ENCODE measurements at places on chromosomes 12 and 14. TPM values are rescaled to one million over a fixed set of nuclear protein-coding genes. Genes with fewer than 3 reads are reported as not detected.
A peak's percentile ranks its signal among the peaks of the same experiment; 100 is the strongest.

GRCh38 chr14:26846388-26846787 lies 248.6 kb upstream of the NOVA1 start:
- H3K4me3 ChIP-seq = no peak overlapping the region
- no peak for DNase-seq
- H3K4me1 ChIP-seq = peaks cover 24% of the 10 kb centered on the region
- peaks cover 6% of the 10 kb centered on the region for H3K36me3 ChIP-seq
- H3K27me3 ChIP-seq = no peaks in the 10 kb centered on the region
- H3K27ac ChIP-seq = no peak overlapping the region

DNA sequence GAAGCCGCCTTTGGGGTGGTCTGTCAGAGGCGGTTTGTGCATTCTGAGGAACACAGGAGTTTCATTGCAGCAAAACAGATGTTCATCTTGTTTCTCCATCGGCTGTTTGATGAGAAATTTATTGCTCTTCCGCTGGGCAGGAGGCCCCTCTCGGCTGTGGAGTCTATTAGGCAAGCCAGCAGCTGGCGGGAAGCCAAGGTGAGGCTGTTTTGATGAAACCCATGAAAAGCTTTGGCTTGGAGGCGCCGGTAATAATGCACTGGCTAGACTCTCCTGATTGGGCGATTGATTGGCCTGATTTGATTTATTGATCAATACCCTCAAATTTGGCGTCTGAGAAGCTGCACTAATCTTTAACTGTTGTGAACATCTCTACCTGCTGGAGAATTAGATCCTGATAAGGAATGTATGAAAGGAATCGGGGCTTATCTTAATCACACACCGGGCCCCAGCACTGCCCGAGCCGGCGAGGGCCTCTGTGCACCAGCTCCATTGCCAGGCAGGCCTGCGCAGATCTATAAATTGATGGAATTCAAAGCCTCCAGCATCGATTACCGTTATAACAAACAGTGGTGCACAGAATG lies 187.7 kb downstream of the PHETA1 start:
- H3K27ac ChIP-seq = no peak overlapping the region
- H3K4me3 ChIP-seq = no peak overlapping the region
- peaks cover 14% of the 10 kb centered on the region for H3K4me1 ChIP-seq
- no peaks in the 10 kb centered on the region for H3K36me3 ChIP-seq
- no peak for DNase-seq

Gene KRT4
- not detected for total RNA-seq

- no peak overlapping the region for H3K4me3 ChIP-seq
- H3K27me3 ChIP-seq = peaks cover 3% of the 10 kb centered on the region
Observed at GRCh38 chr14:50068496-50068895, 47.9 kb downstream of the VCPKMT start.

- H3K27me3 ChIP-seq = peaks cover 2% of the 10 kb centered on the region
- H3K36me3 ChIP-seq = no peaks in the 10 kb centered on the region
- no peak overlapping the region for H3K27ac ChIP-seq
- H3K4me1 ChIP-seq = peaks cover 21% of the 10 kb centered on the region
Observed at GRCh38 chr12:62700091-62700880, 233.7 kb downstream of the MON2 start.

Gene WDHD1
- total RNA-seq = 13.9 TPM

DNA sequence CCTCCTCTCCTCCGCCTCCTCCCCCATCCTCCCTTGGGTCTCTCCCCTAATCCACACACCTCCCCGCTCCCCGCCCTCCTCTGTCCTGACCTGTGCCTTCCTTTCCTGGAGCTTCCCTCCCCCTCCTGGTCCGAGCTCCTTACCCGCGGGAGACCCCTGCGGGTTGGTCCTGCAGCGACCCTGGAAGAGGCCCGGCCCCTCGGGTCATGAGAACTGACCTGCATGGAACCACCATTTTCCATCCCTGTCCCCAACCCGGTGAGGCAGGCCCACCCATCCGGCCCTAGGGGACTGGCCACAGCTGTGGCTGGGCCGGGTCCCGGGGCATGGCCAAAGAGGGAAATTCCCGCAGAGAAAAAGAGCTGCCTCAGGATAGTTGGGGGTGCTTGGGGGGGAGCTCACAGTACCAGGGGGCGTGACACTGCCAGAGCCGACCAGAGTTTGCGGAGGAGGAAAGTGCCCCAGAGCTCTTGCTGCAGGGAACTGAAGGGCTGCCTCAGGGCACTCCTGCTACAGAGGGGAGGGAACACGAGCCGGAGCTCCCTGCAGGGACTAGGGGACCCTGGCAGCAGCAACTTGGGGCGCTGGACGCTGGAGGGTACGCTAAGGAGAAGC lies 613 bp downstream of the ARHGEF40 start:
- H3K4me1 ChIP-seq = peaks cover 18% of the 10 kb centered on the region
- H3K27me3 ChIP-seq = peaks cover 24% of the 10 kb centered on the region
- H3K36me3 ChIP-seq = peaks cover 8% of the 10 kb centered on the region
- H3K4me3 ChIP-seq = peak overlapping the region; percentile 93

GRCh38 chr12:93894391-93895088 lies 217.4 kb downstream of the CRADD start:
- no peaks in the 10 kb centered on the region for H3K36me3 ChIP-seq
- H3K4me1 ChIP-seq = peaks cover 34% of the 10 kb centered on the region
- H3K4me3 ChIP-seq = peak overlapping the region; percentile 47
- peak overlapping the region; percentile 73 for H3K27ac ChIP-seq

Gene C1R
- total RNA-seq = 1.0 TPM

Gene HOXC4
- total RNA-seq = not detected

GRCh38 chr12:19546611-19547162 lies 107.4 kb downstream of the AEBP2 start:
- H3K36me3 ChIP-seq = no peaks in the 10 kb centered on the region
- H3K4me3 ChIP-seq = no peak overlapping the region
- H3K27ac ChIP-seq = no peak overlapping the region
- H3K4me1 ChIP-seq = peaks cover 12% of the 10 kb centered on the region
- no peaks in the 10 kb centered on the region for H3K27me3 ChIP-seq
- DNase-seq = no peak

DNA sequence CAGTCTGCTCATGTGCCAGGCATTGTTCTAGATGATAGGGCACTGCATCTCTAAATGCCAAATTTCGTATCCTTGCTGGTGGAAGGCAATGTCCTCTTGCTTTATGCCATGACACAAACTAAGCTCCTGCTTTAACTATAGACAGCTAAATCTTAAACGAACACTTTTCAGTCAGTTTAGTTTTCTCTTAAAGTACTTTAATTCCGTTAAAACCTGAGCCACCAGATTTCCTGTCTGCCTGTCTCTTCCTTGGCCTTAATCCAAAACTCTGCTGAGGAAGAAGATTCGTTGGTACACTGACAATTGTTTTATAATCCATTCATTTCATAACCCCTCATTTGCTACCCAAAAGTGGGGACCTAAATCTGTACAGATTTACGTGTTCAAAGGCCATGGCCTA lies 194.4 kb upstream of the BCL2L14 start:
- H3K4me1 ChIP-seq = peaks cover 7% of the 10 kb centered on the region
- H3K36me3 ChIP-seq = no peaks in the 10 kb centered on the region
- H3K27ac ChIP-seq = no peak overlapping the region
- H3K27me3 ChIP-seq = no peaks in the 10 kb centered on the region

DNA sequence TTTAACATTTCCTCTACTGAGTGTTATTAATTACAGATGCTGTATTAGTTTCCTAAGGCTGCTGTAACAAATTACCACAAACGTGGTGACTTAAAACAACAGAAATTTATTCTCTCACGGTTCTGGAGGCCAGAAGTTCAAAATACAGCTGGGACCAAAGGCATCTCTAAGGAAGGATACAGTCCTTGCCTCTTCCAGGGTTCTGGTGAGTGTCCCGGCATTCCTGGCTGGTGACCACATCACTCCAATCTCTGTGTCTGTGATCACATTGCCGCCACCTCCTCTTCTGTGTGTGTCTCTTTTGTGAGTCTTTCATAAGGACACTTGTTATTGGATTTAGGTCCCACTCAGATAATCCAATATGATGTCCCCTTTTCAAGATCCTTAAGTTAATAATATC lies 85.1 kb upstream of the CCDC198 start:
- no peak overlapping the region for H3K4me3 ChIP-seq
- no peaks in the 10 kb centered on the region for H3K27me3 ChIP-seq
- DNase-seq = no peak
- H3K4me1 ChIP-seq = peaks cover 12% of the 10 kb centered on the region

Gene SLC2A14
- total RNA-seq = 1.3 TPM

DNA sequence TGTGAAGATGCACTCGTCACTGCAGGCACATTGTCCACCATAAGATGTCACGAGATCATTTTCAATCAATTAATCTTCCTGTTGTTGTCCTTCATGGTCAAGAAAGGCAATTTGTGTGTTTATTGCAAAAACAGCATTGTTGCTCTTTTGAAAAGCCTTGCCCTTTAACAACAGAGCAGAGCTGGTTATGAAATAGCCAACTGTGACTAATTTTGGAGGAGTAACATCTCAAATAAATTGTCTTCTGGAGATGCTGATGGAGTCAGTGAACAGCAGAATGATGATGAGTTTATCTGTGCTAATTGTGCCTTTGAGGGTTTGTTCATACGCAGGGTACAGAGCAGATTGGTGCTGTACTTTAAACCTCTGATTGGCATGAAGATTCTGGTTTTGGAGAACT lies 88.3 kb upstream of the E2F7 start:
- DNase-seq = no peak
- H3K4me1 ChIP-seq = peaks cover 6% of the 10 kb centered on the region
- no peaks in the 10 kb centered on the region for H3K36me3 ChIP-seq
- no peaks in the 10 kb centered on the region for H3K27me3 ChIP-seq
- no peak overlapping the region for H3K27ac ChIP-seq
- H3K4me3 ChIP-seq = no peak overlapping the region

Gene SLC35E3
- total RNA-seq = 26.2 TPM

GRCh38 chr14:88999137-88999536 lies 174.7 kb downstream of the TTC8 start:
- no peak for DNase-seq
- no peak overlapping the region for H3K4me3 ChIP-seq
- H3K27me3 ChIP-seq = peaks cover 1% of the 10 kb centered on the region
- no peaks in the 10 kb centered on the region for H3K4me1 ChIP-seq
- no peak overlapping the region for H3K27ac ChIP-seq

Gene BHLHE41
- total RNA-seq = 3.6 TPM

DNA sequence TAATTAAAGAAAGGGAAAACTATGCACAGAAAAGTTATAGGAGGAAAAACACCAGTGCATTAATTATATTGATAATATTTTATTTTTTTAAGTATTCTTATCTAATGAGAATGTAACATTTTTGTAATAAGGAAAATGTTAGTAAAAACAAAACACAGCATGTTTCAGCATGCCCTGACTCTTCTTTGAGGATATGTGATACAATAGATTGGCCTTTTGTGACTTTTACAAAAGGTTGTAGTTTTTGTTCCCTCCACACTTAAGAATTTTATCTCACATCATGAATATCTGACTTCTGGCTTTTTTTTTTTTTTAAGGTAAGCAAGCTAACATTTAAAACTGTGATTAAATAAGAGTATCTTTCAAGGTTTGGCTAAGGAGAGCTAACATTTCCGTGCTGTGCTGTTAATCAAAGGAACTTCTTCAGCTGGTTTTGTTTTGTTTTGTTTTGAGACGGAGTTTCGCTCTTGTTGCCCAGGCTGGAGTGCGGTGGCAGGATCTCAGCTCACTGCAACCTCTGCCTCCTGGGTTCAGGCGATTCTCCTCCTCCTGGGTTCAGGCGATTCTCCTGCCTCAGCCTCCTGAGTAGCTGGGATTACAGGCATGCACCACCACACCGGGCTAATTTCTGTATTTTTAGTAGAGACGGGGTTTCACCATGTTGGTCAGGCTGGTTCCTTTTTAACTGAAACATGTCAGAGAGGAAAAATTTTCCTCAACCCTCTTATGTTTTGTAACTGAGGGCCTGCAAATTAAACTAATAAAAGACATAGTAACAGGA lies 30.8 kb upstream of the RESF1 start:
- peaks cover 12% of the 10 kb centered on the region for H3K36me3 ChIP-seq
- no peaks in the 10 kb centered on the region for H3K27me3 ChIP-seq
- DNase-seq = no peak
- H3K4me3 ChIP-seq = no peak overlapping the region
- H3K4me1 ChIP-seq = no peaks in the 10 kb centered on the region

GRCh38 chr12:22657538-22657937 lies 32.6 kb downstream of the ETNK1 start:
- no peaks in the 10 kb centered on the region for H3K27me3 ChIP-seq
- H3K4me1 ChIP-seq = peaks cover 13% of the 10 kb centered on the region
- H3K27ac ChIP-seq = peak overlapping the region; percentile 20
- DNase-seq = no peak

Gene CABP1
- 0.83 TPM for total RNA-seq

Gene DEGS2
- 0.34 TPM for total RNA-seq

Gene DACT1
- 39.9 TPM for total RNA-seq

DNA sequence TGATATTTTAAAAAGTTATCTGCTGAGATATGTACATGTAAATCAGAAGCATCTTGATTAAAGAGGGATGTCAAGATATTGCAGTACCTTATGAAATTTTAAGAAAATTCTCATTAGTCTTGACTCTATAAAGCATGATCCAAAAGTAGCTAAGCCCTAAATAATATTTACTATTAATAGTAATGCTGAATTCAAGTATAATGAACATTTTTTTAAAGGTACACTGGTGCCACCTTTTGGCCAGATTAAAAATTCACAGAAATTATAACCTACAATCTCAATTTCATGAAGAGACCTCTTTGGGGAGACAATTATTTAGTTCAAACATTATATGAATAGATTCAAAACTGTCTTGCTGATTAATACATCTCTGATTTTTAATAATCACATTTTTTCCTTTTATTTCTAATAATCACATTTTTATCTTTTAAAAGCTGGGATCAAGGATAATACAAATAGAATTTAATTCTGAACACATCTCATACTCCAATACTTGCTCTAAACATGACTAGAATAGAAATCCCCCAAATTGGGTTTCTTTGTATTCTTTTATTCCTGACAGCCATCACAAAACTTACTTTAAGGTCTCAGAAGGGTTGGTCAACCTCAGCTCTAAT lies 13.4 kb downstream of the AKAP5 start:
- H3K36me3 ChIP-seq = no peaks in the 10 kb centered on the region
- no peak overlapping the region for H3K27ac ChIP-seq
- H3K27me3 ChIP-seq = no peaks in the 10 kb centered on the region
- no peaks in the 10 kb centered on the region for H3K4me1 ChIP-seq

GRCh38 chr12:49887536-49888401 lies 15.9 kb downstream of the FAIM2 start:
- H3K4me3 ChIP-seq = no peak overlapping the region
- no peak for DNase-seq
- H3K27ac ChIP-seq = no peak overlapping the region

Gene FOXN4
- total RNA-seq = 0.61 TPM

Gene TSPAN19
- 2.9 TPM for total RNA-seq

DNA sequence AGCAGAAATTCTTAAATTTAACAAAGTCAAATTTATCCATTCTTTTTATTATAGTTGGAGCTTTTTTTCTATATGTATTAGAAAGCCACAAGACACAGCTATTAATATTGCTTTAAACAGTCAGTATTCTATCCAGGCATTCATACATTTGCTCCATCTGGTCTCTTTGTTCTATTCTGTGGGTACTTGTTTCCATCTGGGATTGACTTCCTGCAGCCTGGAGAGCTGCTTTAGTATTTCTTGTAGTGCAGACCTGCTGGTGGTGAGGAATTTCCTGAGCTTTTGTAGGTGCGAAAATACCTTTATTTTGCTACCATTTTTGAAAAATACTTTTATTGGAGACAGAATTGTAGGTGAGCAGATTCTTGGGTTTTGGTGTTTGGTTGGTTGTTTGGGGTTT lies 29.0 kb downstream of the CCDC60 start:
- H3K27me3 ChIP-seq = peaks cover 1% of the 10 kb centered on the region
- H3K4me3 ChIP-seq = peak overlapping the region; percentile 66
- peaks cover 2% of the 10 kb centered on the region for H3K36me3 ChIP-seq
- DNase-seq = no peak

Gene LPAR5
- total RNA-seq = not detected

GRCh38 chr12:128914908-128915563 lies 61.8 kb downstream of the GLT1D1 start:
- DNase-seq = no peak
- no peaks in the 10 kb centered on the region for H3K36me3 ChIP-seq
- peaks cover 10% of the 10 kb centered on the region for H3K4me1 ChIP-seq
- no peak overlapping the region for H3K4me3 ChIP-seq
- peaks cover 2% of the 10 kb centered on the region for H3K27me3 ChIP-seq
- H3K27ac ChIP-seq = no peak overlapping the region

Data from glutamatergic neuron (in vitro differentiated cells).